ENCODE measurements at places on chromosomes 16 and 17.
A peak's percentile ranks its signal among the peaks of the same experiment; 100 is the strongest.

GRCh38 chr16:49910541-49911071, 54.7 kb upstream of the ZNF423 start:
- peaks cover 18% of the 10 kb centered on the region for H3K27me3 ChIP-seq
- no peak overlapping the region for H3K27ac ChIP-seq
- no peaks in the 10 kb centered on the region for H3K36me3 ChIP-seq
- DNase-seq = no peak

GRCh38 chr16:13970708-13971422, 50.9 kb downstream of the ERCC4 start:
- no peaks in the 10 kb centered on the region for H3K27me3 ChIP-seq
- H3K4me1 ChIP-seq = no peaks in the 10 kb centered on the region
- H3K27ac ChIP-seq = no peak overlapping the region
- H3K4me3 ChIP-seq = no peak overlapping the region
- no peak for DNase-seq

DNA sequence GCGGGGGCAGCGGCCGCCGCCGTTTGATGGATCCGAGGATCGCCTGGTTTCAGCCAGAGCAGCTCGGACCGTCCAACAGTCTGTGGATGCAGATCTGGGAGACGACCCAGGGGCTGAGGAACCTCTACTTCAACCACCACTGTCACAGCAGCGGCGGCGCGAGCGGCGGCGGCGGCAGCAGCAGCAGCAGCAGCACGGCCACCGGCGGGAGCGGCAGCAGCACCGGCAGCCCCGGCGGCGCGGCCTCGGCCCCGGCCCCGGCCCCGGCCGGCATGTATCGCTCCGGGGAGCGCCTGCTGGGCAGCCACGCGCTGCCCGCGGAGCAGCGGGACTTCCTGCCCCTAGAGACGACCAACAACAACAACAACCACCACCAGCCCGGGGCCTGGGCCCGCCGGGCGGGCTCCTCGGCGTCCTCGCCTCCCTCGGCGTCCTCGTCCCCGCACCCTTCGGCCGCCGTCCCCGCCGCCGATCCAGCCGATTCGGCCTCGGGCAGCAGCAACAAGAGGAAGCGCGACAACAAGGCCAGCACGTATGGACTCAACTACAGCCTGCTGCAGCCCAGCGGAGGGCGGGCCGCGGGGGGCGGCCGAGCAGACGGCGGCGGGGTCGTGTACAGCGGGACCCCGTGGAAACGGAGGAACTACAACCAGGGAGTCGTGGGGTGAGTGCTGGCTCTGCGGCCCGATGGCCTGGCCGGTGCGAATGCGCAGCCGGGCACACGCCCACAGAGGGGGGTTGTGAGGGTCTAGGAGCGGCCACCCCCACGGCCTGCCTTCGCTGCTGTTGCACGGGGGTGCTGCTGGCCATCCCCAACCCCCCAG, 702 bp downstream of the TENT4B start:
- DNase-seq = no peak
- peaks cover 38% of the 10 kb centered on the region for H3K4me1 ChIP-seq
- H3K27ac ChIP-seq = peak overlapping the region; percentile 43

GRCh38 chr16:83701494-83701893, 106.3 kb upstream of the HSBP1 start:
- H3K27me3 ChIP-seq = no peaks in the 10 kb centered on the region
- peak; percentile 72 for DNase-seq
- no peaks in the 10 kb centered on the region for H3K4me1 ChIP-seq
- no peak overlapping the region for H3K27ac ChIP-seq
- no peak overlapping the region for H3K4me3 ChIP-seq

GRCh38 chr17:80922580-80923160, 69.0 kb upstream of the CHMP6 start:
- no peaks in the 10 kb centered on the region for H3K4me1 ChIP-seq
- no peak overlapping the region for H3K4me3 ChIP-seq
- no peak overlapping the region for H3K27ac ChIP-seq
- H3K36me3 ChIP-seq = peaks cover 74% of the 10 kb centered on the region

DNA sequence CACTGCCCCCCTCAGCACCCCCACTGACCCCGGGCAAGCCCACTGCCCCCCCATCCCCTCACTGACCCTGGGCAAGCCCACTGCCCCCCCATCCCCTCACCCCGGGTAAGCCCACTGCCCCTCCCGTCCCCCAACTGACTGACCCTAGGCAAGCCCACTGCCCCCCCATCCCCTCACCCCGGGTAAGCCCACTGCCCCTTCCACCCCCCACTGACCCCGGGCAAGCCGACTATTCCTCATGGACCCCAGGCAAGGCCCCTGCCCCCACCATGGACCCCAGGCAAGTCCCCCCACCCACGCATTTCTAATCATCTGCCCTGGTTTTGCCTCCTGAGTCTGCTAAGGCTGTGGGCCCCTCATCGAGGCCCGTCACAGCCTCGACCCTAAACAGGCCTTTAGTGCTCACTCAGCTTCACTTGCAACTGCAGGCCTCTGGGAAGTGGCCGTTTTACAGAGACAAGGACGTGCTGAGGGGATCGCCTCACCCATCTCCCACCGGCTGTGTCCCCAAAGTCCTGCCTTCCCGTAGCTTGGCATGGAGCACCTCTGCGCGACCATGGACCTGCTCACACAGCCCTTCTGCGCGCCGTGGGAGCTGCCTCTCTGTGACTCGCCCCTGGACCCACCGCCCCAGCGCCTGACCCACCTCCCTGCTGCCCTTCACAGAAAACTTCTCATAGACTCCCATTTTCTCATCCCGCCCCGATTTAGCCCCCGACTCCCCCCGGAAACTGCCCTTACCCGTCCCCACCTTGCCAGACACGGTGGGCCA, 3.6 kb downstream of the VPS9D1 start:
- H3K27ac ChIP-seq = no peak overlapping the region
- peaks cover 18% of the 10 kb centered on the region for H3K4me1 ChIP-seq
- H3K36me3 ChIP-seq = no peaks in the 10 kb centered on the region
- no peaks in the 10 kb centered on the region for H3K27me3 ChIP-seq

- no peak overlapping the region for H3K4me3 ChIP-seq
- H3K27me3 ChIP-seq = no peaks in the 10 kb centered on the region
These were observed 8.4 kb downstream of the RSPRY1 start for GRCh38 chr16:57194512-57194911.

- no peaks in the 10 kb centered on the region for H3K4me1 ChIP-seq
- H3K27me3 ChIP-seq = no peaks in the 10 kb centered on the region
- no peak for DNase-seq
- no peak overlapping the region for H3K27ac ChIP-seq
- H3K4me3 ChIP-seq = no peak overlapping the region
These were observed 135.7 kb upstream of the FOXF1 start for GRCh38 chr16:86374603-86375130.

DNA sequence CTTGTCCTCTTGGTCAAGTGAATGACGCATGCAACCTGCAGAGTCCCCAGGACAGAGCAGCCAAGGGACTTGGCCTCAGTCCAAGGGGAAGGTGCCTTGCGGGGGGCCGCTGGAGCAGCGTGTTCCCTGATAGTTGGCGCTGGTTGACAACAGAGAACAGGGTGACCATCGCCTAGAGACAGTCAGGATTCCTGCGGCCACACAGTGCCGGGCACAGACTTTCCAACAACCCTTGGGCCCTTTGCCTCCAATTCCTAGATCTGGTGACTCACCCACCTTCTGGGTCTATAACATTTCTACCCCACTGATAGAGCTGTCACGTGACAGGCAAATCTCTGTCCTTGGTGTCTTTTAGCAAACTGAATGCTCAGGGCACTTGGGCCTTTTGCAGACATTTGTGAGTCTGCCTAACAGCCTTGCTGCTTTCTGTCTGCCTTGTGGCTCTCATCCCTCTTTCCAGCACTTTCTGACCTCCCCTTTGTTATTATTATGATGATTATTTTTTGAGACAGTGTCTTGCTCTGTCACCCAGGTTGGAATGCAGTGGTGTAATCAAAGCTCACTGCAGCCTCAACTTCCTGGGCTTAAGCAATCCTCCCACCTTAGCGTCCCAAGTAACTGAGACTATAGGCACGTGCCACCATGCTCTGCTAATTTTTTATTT, 11.9 kb upstream of the TEDC2 start:
- H3K36me3 ChIP-seq = peaks cover 97% of the 10 kb centered on the region
- no peaks in the 10 kb centered on the region for H3K27me3 ChIP-seq
- H3K4me3 ChIP-seq = no peak overlapping the region
- no peaks in the 10 kb centered on the region for H3K4me1 ChIP-seq
- H3K27ac ChIP-seq = no peak overlapping the region
- DNase-seq = no peak

- H3K36me3 ChIP-seq = no peaks in the 10 kb centered on the region
- H3K27ac ChIP-seq = no peak overlapping the region
- no peaks in the 10 kb centered on the region for H3K27me3 ChIP-seq
- no peak overlapping the region for H3K4me3 ChIP-seq
- H3K4me1 ChIP-seq = no peaks in the 10 kb centered on the region
These were observed 251.4 kb upstream of the RPL38 start for GRCh38 chr17:73952082-73952479.

DNA sequence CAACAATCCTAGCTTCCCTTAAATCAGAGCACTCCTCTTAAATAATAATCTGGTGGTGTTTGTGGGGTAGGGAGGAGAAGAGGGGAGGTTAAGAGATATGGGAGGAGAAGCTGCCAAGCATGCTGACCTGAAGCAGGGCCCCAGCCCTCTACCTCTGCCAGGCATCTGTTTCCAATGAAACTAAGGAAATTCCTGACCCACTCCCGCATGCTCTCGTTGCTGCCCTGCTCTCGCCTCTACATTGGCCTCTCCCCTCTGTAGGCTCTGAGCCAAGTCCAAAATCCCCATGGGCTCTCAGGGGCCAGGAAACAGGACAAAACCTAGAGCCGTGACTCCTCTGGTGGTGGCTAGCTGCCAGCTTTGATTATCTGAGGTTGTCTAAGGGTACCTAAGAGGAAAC, 559.5 kb upstream of the CDH11 start:
- H3K4me3 ChIP-seq = no peak overlapping the region
- no peak overlapping the region for H3K27ac ChIP-seq
- no peaks in the 10 kb centered on the region for H3K4me1 ChIP-seq
- H3K36me3 ChIP-seq = no peaks in the 10 kb centered on the region

GRCh38 chr17:51857052-51857597, 301.4 kb downstream of the CA10 start:
- DNase-seq = no peak
- H3K27ac ChIP-seq = no peak overlapping the region
- no peaks in the 10 kb centered on the region for H3K27me3 ChIP-seq
- no peak overlapping the region for H3K4me3 ChIP-seq

DNA sequence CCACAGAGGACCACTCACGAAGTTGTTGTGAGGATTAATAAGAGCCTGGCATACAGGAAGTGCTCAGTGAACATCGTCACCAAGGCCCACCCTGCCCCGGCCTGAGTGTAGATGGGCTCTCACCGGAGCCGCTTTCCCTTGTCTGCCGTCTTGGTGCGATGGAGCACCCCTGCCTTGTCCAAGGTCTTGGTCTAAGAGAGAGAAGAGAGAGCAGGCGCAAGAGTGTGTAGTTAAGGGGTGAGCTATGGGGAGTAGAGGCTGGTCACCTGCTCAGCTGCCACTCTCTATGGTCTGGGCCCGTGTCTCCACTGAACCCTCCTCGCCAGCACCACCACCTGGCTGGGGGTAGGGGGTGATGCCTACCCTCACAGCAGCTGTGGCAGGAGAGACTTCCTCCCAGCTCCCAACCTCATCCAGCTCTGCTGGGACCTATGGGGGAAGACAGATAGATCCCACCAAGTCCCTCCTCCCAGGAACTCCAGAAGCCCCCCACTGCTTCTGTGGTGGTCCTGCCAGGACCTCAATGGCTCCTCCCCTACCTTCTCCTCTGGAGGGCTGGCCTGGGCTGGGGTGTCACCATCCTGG, 28.7 kb downstream of the ARHGAP27 start:
- no peak overlapping the region for H3K27ac ChIP-seq
- no peak for DNase-seq
- H3K27me3 ChIP-seq = no peaks in the 10 kb centered on the region
- peaks cover 63% of the 10 kb centered on the region for H3K36me3 ChIP-seq
- H3K4me3 ChIP-seq = no peak overlapping the region
- peaks cover 15% of the 10 kb centered on the region for H3K4me1 ChIP-seq

GRCh38 chr17:6498901-6499540, 54.8 kb downstream of the PIMREG start:
- no peak for DNase-seq
- H3K4me1 ChIP-seq = no peaks in the 10 kb centered on the region
- peaks cover 12% of the 10 kb centered on the region for H3K27me3 ChIP-seq

- H3K27ac ChIP-seq = no peak overlapping the region
- no peak overlapping the region for H3K4me3 ChIP-seq
- no peaks in the 10 kb centered on the region for H3K36me3 ChIP-seq
- no peaks in the 10 kb centered on the region for H3K4me1 ChIP-seq
- H3K27me3 ChIP-seq = peaks cover 5% of the 10 kb centered on the region
- DNase-seq = no peak
These were observed 144.8 kb downstream of the GSG1L start for GRCh38 chr16:27918755-27919154.

GRCh38 chr16:86956437-86956836, 360.8 kb downstream of the C16orf95 start:
- H3K36me3 ChIP-seq = no peaks in the 10 kb centered on the region
- no peak overlapping the region for H3K4me3 ChIP-seq
- H3K27me3 ChIP-seq = peaks cover 2% of the 10 kb centered on the region
- no peak for DNase-seq
- no peaks in the 10 kb centered on the region for H3K4me1 ChIP-seq

DNA sequence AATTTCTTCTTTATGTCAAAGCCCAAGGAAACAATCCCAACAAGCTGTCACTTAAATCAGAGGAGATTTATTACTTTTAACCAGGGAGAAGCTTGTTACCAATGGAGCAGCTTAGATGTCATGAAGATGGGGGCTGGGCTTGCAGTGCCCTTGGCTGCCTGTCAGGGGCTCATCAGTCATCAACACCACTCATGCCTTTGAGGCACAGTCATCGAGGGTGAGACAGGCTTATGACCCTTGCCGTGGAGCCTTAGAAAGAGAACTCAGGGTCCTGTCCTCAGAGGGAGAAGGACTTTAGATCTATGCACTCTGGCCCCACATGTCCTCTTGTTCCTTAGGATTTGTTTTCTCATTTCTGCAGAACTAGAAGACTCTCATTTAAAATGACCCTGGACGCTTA, 318.3 kb downstream of the CBLN1 start:
- H3K4me3 ChIP-seq = no peak overlapping the region
- H3K27ac ChIP-seq = no peak overlapping the region
- H3K27me3 ChIP-seq = no peaks in the 10 kb centered on the region
- H3K36me3 ChIP-seq = no peaks in the 10 kb centered on the region
- no peaks in the 10 kb centered on the region for H3K4me1 ChIP-seq

DNA sequence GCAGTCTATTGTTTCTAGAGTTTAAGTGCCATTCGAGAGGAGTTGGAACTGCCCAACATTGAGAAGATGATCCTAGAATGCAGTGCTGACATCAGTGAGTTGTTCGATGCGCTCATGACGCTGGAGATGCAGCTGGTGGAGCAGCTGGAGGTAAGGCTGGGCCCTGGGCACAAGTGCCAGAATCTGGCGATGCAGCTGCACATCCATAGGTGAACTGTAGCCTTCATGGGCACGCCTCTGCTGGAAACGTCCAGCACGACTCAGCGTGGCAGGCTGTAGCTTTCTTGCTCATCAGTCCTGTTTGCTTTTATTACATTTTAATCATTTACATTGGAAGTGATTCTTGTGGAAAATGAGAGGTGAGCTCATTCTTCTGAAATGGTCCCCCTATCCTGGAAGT, 31.7 kb downstream of the DRC3 start:
- H3K27ac ChIP-seq = no peak overlapping the region
- no peaks in the 10 kb centered on the region for H3K27me3 ChIP-seq
- no peak overlapping the region for H3K4me3 ChIP-seq

Measured in DND-41 (cell line).